Mesenteric fat pad (tissue), 1 donor: ENCODE measurements at places on chromosomes 13 and 19.

- DNase-seq: no peak
These were observed 191.8 kb upstream of the NBEA start for GRCh38 chr13:34750078-34750931.

GRCh38 chr19:28465371-28466086, 747.4 kb downstream of the UQCRFS1 start:
- no peak for DNase-seq

DNA sequence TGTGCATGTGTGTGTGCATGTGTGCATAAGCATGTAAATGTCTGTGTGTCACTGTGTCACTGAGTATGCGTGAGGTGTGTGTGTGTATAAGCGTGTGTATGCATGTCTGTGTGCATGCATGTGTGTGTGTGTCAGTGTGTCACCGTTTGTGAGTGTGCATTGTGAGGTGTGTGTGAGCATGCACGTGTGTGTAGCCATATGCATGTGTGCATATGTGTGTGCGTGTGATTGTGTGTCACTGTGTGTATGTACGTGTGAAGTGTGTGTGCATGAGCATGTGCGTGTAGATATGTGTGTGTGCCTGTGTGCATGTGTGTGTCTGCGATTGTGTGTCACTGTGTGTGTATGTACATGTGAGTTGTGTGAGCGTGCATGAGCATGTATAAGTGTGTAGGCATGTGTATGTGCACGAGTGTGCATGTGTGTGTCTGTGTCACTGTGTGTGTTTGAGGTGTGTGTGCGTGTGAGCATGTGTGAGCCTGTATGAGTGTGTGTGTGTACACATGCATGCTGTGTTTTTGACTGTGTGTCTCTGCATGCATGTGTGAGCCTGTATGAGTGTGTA, 144.5 kb downstream of the NALCN start:
- no peak for DNase-seq

DNA sequence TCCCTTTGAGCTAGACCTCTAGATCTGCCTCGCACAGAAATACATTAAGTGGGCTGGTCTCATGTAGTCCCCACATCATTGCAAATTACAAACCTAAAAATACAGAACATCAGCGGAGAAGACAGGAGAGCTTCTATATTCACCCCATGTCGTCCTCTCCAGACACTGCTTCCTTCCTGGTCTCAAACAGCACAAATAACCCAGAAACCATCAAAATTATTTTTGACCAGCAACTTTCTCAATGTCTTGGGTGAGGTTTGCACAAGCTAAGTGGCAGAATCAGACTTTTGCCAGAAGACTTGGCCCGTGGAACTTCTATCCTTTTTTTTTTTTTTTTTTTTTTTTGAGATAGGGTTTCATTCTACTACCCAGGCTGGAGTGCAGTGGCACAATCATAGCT, 28.2 kb downstream of the CLEC17A start:
- no peak for DNase-seq

DNA sequence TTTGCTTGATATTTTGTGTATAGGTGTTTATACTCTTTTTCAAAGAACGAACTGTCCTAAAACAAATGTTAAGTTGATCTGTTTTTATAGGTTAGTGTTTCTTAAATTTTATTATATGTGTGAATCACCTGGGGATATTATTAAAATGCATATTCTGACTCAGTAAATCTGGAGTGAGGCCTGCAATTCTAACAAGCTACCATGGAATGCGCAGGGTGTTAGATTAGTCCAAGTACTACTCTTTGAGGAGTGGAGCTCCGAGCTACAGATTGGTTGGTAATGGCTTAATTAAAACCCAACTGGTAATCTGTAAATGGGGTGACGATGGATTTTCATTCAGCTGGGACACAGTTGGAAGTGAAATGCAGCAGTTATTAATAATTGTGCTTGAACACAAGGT, 214.1 kb upstream of the UFM1 start:
- no peak for DNase-seq

DNA sequence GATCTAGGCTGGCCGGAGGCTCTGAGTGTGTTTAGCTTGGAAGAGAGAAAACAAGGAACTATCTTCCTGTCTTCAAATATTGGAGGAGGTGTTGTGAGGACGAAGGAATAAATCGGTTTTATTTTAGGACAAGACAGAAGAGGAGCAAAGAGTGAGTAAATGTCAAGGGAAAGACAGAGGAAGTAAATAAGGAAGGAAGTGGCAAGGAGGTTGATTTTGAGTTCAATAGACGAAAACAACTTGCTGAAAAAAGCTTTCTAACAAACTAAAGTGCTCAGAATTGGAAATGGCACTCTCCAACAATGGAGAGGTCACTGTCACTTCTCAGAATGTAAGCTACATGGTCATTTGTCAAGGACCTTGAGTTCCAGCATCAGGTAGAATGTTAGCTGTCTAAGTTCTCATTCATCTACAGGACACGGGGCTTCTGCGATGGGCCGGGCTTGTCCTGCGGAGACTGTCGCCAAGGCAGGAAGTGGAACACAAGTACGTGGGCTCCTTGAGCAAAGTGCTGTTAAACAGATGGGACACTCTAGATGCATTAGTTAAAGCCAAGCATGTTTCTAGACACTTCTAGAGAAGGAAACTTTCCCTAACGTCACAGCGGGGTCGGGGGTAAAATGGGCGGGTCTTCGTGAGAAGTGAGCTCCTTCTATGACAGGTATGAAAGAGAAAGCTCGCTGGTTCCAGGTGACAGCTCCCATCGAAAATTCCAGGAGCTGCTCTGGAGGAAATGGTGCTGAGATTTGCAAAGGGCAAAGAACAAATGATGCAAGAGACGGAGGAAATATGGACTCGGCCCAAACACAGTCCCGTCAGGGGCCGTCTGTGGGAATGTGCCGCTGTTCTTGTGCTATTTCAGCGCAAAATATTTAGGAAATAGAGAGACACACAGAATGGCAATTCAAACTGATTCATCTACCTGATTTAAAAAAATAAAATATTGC, 103.9 kb upstream of the UBL3 start:
- DNase-seq: no peak
